ENCODE measurements at places on chromosomes 5 and 9.

DNA sequence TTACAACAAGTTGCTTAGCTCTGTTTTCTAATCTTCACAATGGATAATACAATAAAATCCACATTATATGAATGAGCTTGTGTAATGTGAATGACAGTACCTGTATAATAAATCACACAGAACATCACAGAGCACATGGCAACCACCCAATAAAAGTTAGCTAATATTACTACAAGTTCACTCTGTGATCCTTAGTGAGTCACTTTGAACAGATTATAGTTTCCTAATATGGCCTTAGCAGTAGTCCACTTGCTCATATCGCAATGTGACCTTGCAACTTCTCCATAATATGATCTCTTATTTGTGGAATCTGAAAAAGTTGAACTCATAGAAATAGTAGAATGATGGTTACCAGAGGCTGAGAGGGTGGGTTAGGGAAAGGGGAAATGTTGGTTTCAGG, 361.3 kb downstream of the PTPRD start:
- no peak for DNase-seq

- DNase-seq = no peak
Observed at GRCh38 chr9:29445751-29446150, 1872.5 kb upstream of the C9orf72 start.

- no peak for DNase-seq
Observed at GRCh38 chr5:53366245-53366644, 114.2 kb upstream of the FST start.

DNA sequence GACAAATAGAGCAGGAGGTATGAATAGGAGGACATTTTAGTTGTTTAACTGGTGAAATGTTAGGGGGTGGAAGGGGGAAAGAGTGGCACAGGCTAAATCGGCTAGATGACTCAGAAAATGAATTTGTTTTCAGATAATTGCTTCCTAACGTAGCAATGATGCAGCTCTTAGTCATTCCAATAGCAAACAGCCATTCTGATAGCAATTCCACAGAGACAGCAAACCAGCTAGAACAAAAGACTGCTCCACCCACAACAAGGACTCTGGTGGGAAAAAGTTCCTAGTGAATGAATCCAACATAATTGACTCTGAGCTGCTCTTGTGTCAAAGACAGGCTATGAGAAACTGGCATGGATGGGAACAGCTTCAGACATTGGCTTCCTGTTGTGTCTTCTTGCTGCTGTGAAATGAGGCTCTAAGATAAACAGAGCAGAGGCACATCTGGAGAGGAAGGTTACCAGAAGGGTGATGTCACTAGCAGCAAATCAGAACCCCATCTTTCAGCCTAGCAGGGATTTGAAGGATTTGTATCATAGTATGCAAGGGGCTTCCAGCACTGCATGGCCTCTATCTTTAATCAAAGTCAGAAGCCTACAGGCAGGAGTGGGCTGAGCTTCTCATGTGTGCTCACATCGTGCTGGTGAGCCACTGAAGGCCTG, 28.1 kb upstream of the F2RL1 start:
- DNase-seq = no peak
